ENCODE measurements at places on chromosomes 3 and 15.

DNA sequence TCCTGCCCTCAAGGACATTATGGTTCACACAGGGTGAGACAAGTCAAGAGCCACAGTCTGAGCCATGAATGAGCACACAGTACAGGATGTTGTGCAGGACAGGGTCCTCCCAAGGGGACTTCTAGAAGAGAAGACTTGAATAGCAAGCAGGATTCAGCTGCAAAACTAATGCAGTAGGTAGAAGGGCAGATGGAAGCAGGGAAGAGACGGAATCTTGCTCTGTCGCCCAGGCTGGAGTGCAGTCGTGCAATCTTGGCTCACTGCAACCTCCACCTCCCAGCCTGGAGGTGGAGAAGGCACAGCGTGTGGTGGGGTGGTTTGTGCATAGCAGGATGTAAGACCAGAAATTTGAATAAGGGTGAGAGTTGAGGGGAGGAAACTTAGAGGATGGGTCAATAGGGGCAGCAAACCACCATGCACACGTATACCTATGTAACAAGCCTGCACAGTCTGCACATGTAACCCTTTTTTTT, 8.0 kb downstream of the BCL2L10 start:
- no peak for DNase-seq

DNA sequence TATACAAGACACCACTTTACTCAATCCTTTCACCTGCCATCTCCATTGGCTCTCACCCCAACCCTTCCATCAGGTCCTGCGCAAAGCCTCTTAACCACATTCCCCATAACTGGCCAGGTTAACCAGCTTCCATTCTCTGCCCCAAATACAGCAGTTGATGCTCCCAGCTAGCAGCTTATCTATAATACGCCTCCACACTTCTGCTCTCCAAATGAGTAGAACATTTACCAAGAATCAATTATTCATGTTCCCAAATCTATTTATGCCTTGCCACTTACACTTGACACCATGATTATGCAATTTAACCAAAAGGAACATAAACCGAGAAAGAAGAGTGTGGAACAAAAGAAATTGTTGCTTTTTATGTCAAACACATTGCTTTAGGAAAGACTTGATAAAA, 103.7 kb upstream of the TPM1 start:
- DNase-seq = no peak

DNA sequence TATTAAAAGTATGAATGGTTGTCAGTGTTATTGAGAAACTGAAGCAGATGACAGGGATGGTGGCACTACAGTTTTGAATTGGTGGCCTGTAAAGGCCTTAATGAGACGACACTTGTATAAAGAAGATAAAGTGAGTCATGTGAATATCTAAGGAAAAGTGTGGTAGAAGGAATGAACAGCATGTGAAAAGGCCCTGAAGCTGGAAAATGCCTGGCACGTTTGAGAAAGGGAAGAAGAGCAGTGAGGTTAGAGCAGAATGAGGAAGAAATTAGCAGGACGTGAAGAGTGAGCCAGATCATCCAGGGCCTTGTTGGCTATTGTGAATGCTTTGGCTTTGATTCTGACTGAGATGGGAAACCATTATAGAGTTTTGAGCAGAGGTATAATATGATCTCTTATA, 387.6 kb upstream of the DPH6 start:
- DNase-seq = no peak

- DNase-seq = no peak
Measured at GRCh38 chr3:55742832-55743136, 255.7 kb upstream of the WNT5A start.

DNA sequence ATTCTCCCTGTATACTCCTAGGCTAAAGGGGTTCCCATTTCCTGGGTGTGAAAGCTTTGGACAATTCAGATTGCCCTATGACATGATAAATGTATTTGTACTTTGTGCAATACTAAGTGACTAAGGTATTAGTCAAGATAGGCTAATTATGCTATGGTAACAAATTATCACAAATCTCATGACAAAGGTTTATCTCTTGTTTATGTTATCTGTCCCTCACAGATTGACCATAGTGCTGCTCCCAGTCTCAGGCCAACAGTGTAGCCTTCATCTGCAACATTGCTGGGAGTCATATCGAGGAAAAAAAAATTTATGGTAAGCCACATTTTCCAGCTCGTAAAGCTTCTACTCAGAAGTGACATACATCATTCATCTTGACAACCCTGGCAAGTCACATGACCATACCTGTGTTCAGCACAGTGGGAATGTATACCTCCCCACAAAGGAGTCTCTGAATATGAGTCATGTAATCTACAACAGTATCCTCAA, 346.2 kb downstream of the IGSF11 start:
- no peak for DNase-seq

DNA sequence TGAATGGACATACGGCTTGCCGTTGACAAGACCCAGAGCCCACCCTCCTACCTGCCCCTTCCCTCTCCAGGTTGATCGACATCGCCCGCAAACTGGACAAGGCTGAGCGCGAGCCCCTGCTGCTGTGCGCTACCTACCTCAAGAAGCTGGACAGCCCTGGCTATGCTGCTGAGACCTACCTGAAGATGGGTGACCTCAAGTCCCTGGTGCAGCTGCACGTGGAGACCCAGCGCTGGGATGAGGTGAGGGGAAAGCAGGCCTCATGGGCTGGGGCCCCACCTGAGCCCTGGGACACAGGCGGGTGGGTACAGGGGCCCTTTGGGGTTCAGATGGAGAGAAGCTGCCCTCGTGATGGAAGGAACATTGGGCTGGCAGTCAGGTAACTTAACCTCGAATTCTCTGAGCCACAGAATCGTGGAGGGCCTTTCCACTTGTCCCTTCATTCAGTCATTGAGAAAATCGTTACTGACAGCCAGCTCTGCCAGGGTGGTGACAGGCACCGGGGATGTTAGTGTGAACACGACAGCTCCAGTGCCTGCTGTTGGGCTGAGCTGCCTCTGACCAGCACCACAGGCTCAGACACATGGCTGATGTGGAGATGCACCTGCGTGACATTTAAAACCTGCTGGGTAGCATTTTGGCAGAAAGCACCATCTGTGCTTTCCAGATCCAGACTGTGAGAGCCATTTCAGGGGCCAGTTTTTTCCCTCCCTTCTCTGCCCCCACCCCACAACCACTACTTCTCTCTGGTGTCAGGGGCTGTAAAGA, 25.6 kb upstream of the RHO start:
- no peak for DNase-seq

GRCh38 chr3:112078125-112079083, 7.8 kb upstream of the C3orf52 start:
- DNase-seq = no peak

- DNase-seq = no peak
Measured at GRCh38 chr15:98754657-98755022, 106.3 kb downstream of the IGF1R start.

- DNase-seq = peak; percentile 61
Measured at GRCh38 chr3:186705882-186706780, 11.0 kb upstream of the KNG1 start.

GRCh38 chr15:100968050-100968966, 49.2 kb downstream of the LRRK1 start:
- DNase-seq = no peak

GRCh38 chr3:194817936-194818335, 132.3 kb downstream of the FAM43A start:
- DNase-seq = no peak

- DNase-seq = peak; percentile 15
Measured at GRCh38 chr3:160564258-160564911, 986 bp downstream of the KPNA4 start.

- no peak for DNase-seq
Measured at GRCh38 chr3:66475386-66476020, 25.3 kb downstream of the LRIG1 start.

DNA sequence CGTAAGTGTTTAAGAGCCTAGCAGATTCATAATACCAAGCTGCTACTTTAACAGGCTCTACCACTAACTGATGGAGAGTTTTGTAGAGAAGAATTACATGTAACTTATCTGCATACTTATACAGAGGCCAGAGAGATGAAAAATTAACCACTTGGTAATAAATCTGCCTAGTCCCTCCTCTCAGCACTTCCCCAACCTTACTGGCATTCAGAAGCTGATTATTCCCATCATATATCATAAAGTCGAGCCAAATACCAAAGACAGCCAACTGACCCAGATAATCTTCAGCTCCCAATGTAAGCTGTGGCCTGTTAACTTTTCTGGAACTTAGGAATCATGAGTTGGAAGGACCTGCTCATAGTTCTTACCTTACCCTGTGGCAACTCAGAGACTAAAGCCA, 25.5 kb upstream of the CSPG5 start:
- DNase-seq = no peak

GRCh38 chr3:185582871-185583270, 3.2 kb upstream of the SENP2 start:
- DNase-seq = no peak

GRCh38 chr3:107525644-107526305, 3.0 kb downstream of the BBX start:
- DNase-seq = peak; percentile 41

GRCh38 chr15:86014016-86014415, 65.7 kb upstream of the AGBL1 start:
- DNase-seq = no peak
